Spleen (tissue), 13 donors: ENCODE measurements at places on chromosomes 6 and 20. TPM values are rescaled to one million over a fixed set of nuclear protein-coding genes. Genes with fewer than 3 reads are reported as not detected.

The PRPF6 gene
- 61.3 TPM for total RNA-seq

The BTN1A1 gene
- total RNA-seq, result 0.23 TPM

The PSMB9 gene
- 141 TPM for total RNA-seq

The LAMA4 gene
- total RNA-seq, result 3.1 TPM

The TMEM170B gene
- total RNA-seq, result 7.7 TPM

- no peaks in the 10 kb centered on the region for H3K27me3 ChIP-seq
- no peaks in the 10 kb centered on the region for H3K4me1 ChIP-seq
- DNase-seq, result no peak
- H3K4me3 ChIP-seq, result no peak overlapping the region
- H3K36me3 ChIP-seq, result no peaks in the 10 kb centered on the region
Observed at GRCh38 chr6:104572901-104573300, 286.8 kb downstream of the HACE1 start.

GRCh38 chr6:98033617-98034016 lies 750.6 kb upstream of the MMS22L start:
- H3K4me3 ChIP-seq, result no peak overlapping the region
- no peak for DNase-seq
- no peaks in the 10 kb centered on the region for H3K36me3 ChIP-seq

DNA sequence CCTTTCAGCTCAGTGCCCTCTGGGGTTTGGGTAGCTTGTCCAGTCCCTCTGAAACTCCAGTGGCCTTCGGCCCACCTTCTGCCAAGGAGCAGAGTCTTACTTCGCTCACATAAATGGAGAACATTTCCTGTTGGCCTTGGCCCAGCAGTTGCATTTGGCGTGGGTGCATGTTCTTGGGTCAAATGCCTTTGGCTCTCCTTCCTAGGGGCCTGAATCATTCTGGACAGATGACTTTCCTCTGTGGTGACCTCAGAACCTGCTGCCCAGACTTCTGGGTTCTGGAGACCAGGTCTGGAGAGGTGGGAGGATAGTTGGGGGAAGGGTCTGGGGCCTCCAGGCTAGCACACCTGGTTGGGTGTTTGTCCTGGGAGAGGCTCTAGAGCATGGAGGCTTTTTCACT lies 29.3 kb downstream of the BCAS4 start:
- H3K36me3 ChIP-seq, result peaks cover 20% of the 10 kb centered on the region
- DNase-seq, result no peak
- no peak overlapping the region for H3K4me3 ChIP-seq
- H3K27ac ChIP-seq, result no peak overlapping the region
- no peaks in the 10 kb centered on the region for H3K27me3 ChIP-seq

DNA sequence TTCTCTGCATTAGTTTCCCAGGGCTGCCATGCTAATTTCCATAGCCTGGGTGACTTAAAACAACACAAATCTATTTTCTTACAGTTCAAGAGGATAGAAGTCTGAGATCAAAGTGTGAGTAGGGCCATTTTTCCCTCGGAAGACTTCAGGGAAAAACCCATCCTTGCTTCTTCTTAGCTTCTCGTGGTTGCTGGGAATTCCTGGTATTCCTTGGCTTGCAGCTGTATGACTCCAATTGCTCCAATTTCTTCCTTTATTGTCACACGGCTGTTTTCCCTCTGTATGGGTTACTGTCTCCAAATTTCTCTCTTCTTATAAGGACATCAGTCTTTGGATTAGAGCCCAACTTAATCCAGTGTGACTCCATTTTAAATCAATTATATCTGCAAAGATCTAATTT lies 128.4 kb upstream of the JAG1 start:
- DNase-seq, result no peak
- no peak overlapping the region for H3K27ac ChIP-seq
- H3K36me3 ChIP-seq, result no peaks in the 10 kb centered on the region
- H3K4me3 ChIP-seq, result no peak overlapping the region
- no peaks in the 10 kb centered on the region for H3K4me1 ChIP-seq

DNA sequence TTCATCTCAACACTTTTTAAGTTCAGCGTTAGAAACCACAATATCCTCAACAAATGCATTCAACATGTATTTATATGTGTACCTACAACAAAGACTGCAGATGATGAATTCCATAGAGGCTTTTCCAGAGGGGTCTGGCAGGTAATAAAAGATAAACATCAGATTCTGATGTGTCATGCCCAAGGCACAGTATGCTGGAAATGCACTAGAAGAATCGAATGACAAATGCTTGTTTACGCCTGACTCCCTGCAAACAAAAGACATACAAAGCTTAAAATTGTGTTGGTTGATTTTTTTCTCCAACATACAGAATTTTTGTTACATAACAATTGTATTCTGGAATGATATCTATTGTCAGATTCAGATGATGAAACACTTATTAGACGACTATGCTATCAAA lies at the start of gene LGSN:
TSS of gene LGSN (minus strand) at position 45 of the 400 bp plus-strand sequence. CDS start at position 5, 40 bp downstream.
- no peaks in the 10 kb centered on the region for H3K27me3 ChIP-seq
- no peak within 1 kb of the TSS for H3K27ac ChIP-seq
- H3K4me3 ChIP-seq, result no peak within 1 kb of the TSS
- DNase-seq, result no peak
- H3K36me3 ChIP-seq, result no peaks in the 10 kb centered on the region

- DNase-seq, result no peak
- no peaks in the 10 kb centered on the region for H3K27me3 ChIP-seq
- no peak overlapping the region for H3K4me3 ChIP-seq
- H3K27ac ChIP-seq, result no peak overlapping the region
Observed at GRCh38 chr6:89750338-89750737, 69.3 kb downstream of the MDN1 start.

GRCh38 chr6:167674486-167674885 lies 152.2 kb upstream of the AFDN start:
- H3K36me3 ChIP-seq, result no peaks in the 10 kb centered on the region
- H3K27ac ChIP-seq, result no peak overlapping the region
- no peak for DNase-seq
- H3K4me3 ChIP-seq, result no peak overlapping the region
- H3K27me3 ChIP-seq, result peaks cover 29% of the 10 kb centered on the region

GRCh38 chr6:34705241-34705640 lies 8.7 kb upstream of the ILRUN start:
- H3K27me3 ChIP-seq, result no peaks in the 10 kb centered on the region
- H3K4me1 ChIP-seq, result peaks cover 20% of the 10 kb centered on the region
- no peaks in the 10 kb centered on the region for H3K36me3 ChIP-seq
- H3K4me3 ChIP-seq, result no peak overlapping the region
- no peak overlapping the region for H3K27ac ChIP-seq
- no peak for DNase-seq

DNA sequence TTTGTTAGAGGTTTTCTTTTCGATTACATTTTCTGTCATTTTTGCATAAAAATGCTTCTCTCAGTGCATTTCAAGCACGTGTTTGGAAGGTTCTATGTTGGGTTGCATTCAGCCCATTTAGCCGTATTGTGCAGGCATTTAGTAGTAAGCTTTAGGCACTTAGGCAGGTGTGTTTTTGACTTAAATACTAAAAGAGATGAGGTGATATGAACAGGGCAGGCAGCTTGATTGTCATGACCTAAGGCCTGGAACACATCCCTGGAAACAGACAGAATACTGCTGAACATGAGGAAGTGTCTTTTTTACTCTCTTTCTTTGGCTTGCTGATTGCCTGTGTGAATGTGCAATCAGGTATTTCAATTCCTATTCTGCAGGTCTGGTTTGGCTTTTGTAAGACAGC lies 610.5 kb upstream of the MAN1A1 start:
- H3K4me1 ChIP-seq, result no peaks in the 10 kb centered on the region
- no peak overlapping the region for H3K27ac ChIP-seq
- H3K36me3 ChIP-seq, result no peaks in the 10 kb centered on the region

GRCh38 chr6:168294901-168295300 lies 24.7 kb downstream of the DACT2 start:
- no peak overlapping the region for H3K27ac ChIP-seq
- no peak for DNase-seq
- no peak overlapping the region for H3K4me3 ChIP-seq
- no peaks in the 10 kb centered on the region for H3K36me3 ChIP-seq
- H3K27me3 ChIP-seq, result no peaks in the 10 kb centered on the region
- no peaks in the 10 kb centered on the region for H3K4me1 ChIP-seq

- H3K27me3 ChIP-seq, result no peaks in the 10 kb centered on the region
- no peak overlapping the region for H3K4me3 ChIP-seq
- H3K4me1 ChIP-seq, result no peaks in the 10 kb centered on the region
- DNase-seq, result no peak
- H3K27ac ChIP-seq, result no peak overlapping the region
Observed at GRCh38 chr6:45881705-45882467, 133.8 kb downstream of the CLIC5 start.

DNA sequence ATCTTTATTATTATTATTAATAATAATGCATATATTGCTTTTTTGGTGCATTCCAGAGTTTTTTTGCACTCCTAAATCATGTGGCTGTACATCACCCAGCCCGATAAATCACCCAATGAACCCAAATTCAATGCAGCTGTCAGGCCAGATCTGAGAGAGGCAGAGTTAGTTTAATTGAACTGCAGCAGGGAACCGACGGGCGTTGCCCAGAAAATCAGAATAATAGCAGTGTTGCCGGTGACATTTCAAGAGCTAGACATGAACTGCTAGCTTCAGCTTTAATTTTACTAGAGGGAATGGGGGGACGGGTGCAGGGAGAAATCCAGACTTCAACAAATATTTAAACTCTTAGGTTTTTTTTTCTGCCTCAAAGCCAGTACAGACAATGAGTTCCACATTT lies 135.0 kb downstream of the CLIC5 start:
- H3K4me1 ChIP-seq, result no peaks in the 10 kb centered on the region
- no peaks in the 10 kb centered on the region for H3K36me3 ChIP-seq
- no peaks in the 10 kb centered on the region for H3K27me3 ChIP-seq
